OCI-M1 (cell line): ENCODE measurements at places on chromosomes 3 and 15.
A peak's percentile ranks its signal among the peaks of the same experiment; 100 is the strongest.

DNA sequence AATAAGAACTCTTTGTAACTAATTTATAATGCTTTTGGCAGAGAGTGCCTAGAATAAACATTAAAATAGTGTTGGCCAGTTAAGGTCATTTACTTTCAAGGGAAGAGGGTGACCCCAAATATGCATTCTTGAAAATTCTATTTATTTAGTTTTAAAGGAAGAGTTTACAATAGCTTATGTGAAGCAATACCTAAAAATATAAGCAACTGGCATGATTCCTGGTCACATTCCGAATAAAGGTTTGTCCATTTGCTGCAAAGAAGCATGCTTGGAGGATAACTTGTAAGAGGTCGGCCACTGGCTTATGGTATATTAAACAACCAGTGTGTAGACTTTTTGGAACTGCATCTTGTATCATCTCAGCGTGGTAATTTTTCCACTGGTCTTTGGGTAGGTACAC is 10.2 kb downstream of the MITF start:
- DNase-seq = no peak

- DNase-seq = peak; percentile 51
Observed at GRCh38 chr3:177196456-177197040, 734 bp downstream of the TBL1XR1 start.

DNA sequence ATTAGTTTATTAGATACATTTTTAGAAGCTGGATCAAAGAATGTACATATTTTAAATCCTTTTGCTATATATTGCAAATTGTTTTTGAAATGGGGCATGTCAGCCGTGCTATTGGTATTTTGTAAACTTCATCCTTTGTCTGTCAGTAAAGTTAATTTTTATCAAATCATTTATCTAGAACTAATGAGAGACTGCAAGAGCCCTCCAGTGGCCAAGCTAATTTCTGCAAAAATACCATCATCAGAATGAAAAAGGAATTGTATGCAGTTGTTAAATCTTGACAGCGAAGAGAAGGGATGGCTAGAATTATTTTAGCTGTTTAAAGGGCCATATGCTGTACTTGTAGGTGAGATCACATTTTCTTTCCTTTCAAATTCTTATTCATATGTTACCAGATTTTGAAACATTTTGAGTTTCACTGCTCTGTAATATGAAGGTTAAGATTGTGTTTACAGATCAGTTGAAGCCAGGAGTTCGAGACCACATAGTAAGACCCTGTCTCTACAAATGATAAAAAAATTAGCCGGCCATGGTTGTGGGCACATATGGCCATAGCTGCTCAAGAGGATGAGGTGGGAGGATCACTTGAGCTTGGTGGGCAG is 8.1 kb upstream of the CLDN11 start:
- peak; percentile 60 for DNase-seq

- DNase-seq = no peak
Observed at GRCh38 chr3:195855471-195856409, 44.0 kb upstream of the MUC4 start.

DNA sequence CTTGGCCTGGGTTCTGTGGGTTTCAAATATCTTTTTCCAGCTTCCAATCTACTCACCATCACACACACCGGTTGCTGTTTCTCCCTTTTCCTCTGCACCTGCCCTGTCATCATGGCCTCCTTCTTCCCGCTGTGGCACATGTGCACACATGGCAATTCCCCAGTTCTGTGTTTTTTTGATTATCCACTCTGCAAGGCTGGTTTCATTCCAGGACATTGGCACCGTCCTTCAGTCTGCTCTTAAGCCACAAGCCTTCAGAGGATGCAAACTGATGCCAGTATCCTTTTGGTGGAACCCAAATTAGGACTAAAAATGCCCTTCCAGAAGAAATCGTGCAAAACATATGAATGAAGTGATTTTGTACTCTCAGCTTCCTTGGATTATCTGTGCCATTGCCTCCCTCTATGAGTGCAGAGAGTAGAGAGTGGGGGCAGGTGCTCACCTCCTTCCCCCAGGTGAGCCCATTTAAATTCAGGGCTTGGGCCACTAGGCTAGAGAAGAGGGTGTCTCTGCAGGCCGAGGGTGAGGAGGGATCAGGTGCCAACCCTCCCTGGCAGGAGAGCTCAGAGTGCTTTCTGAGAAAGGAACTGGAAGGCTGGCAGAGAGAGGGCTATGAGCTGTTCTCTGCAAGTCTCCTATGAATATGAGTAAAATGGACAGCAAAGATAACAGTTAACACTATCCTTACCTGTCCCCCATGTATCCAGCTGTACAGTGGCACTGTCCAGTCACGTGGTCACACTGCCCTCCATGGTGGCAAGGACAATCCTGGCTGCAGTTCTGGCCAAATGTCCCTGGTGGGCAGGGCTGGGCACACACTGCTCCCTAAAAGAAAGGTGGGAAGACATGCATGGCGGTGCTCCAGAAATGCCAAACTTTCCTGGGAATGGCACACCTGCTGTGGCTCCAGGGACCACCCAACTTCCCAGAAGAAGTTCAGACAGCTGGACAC is 100.8 kb downstream of the RAB11A start:
- no peak for DNase-seq

DNA sequence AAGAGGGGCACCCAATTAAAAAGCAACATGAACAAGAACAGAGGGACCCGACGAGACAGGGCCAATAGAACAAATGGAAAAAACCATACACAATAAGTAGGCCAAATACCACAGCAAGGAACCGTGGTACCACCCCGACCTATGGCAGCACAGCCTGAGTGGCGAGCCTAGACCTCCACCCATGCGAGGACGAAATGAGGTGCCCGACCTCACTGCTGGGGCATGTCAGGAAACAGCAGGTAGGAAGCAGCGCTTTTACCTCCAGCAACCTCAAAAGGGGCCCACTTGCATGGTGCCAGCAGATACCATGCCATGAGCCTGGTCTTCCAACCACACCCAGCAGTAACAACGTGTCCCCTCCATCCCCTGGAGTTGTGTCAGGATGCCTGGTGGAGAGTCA is 77.9 kb downstream of the PCSK6 start:
- DNase-seq = no peak

- DNase-seq = no peak
Observed at GRCh38 chr3:156171281-156172267, 51.2 kb downstream of the KCNAB1 start.

- peak; percentile 1 for DNase-seq
Observed at GRCh38 chr3:67655364-67656121, 1.1 kb upstream of the SUCLG2 start.

DNA sequence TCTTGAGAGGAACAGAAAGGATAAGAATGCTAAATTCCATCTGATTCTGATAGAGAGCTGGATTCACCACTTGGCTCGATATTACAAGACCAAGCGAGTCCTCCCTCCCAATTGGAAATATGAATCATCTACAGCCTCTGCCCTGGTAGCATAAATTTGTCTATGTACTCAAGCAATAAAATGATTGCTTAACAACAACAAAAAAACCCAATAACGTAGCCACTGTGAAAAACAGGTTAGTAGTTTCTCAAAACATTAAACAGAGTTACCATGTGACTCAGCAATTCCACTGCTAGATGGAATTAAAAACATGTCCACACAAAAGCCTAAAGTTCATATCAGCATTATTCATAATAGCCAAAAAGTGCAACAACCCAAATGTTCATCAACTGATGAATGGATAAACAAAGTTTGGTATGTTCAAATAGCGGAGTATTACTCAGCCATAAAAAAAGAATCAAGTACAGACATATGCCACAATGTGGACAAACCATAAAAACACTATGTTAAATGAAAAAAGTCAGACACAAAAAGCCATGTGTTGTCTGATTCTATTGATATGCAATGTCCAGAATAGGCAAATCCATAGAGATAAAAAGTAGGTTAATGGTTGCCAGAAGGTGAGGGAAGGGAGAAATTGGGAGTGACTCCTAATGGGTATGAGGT is 16.8 kb downstream of the BCL2L10 start:
- DNase-seq = no peak

- no peak for DNase-seq
Observed at GRCh38 chr15:89625716-89626115, 29.6 kb downstream of the KIF7 start.

DNA sequence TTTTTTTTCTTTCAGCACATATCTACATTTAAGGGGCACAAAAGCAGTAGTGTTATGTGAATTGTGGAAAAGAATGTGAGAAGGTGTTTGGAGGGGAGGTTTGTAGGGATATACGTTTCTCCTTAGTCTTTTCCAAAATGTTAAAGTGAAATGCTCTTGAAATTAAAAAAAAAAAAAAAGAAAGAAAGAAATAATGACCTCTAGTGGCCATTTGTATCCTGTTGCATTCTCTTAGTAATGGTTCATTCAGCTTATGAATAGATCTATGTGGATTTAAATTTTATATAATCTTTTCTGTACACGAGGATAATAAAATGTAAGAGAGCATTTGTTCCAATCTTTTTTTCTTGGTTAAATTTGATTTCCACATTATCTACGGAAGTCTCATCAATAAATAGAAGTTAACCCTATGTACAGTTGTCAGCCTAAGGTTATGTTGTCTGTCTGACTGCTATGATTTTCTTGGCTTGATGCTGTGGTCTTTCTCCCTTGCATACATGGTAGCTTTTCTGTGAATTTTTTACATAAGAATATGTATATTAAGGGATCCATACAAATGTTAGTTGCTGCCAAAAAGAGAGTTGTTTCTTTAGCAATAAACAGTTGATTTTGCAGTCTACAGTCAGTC is 1.7 kb downstream of the P2RY13 start:
- peak; percentile 38 for DNase-seq

- DNase-seq = no peak
Observed at GRCh38 chr3:151989621-151990020, 116.2 kb downstream of the SUCNR1 start.

GRCh38 chr3:69232482-69232881 is 110.1 kb upstream of the LMOD3 start:
- no peak for DNase-seq

DNA sequence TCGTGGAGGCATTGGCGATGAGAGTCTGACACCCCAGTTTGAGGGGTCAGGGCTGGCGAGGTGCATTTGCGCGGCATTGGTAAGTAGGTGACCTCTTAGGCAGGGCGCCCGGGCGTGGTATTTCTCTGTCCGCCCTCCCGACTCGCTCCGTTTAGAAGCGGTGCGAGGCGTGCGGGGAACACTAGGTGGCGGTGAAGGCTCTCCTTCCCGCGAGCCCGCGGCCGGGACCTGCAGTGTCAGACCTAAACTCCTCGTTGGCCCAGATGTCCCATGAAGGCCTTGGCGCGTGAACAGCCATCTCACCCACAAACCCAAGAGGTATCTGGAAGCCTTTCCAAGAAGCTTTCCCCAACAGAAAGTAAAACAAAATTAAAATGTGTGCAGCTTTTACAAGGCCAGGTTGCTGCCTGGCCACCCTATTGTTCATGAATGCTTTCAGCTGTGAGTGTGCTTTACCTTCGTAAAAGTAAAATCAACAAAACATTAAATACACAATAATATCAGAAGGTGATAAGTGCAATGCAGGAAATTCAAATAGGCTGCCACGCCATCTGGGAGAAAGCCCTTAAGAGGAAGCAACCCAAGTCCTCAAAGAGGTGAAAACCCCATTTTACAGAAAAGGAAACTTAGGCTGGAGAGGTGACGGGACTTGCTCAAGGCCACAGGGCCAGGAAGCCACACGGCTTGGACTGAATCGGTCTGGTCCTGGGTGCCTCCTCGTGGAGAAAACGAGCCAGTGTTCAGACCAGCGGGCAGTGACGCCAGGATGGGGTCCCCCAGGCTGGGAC is 120.3 kb downstream of the ETFA start:
- peak; percentile 86 for DNase-seq

DNA sequence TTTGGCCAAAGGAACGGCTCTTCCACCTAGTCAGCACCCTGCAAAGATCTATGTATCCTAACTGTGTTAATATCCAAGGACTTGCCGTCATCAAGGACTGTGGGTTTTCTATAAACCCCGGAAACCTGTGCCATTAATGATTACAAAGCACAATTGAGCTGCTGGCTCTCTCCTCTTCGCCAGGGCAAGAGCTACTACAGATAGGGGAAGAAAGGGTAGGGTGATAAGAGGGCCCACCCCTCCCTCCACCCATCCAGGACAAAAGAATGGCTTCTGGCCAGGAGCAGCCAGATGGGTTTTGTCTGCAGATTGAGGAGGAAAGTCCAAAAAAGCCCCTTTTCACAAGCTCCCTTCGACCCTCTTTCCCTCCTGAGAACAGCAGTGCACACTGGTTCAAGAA is 9.9 kb downstream of the RFT1 start:
- peak; percentile 68 for DNase-seq

GRCh38 chr3:132681421-132681820 is 21.3 kb downstream of the UBA5 start:
- no peak for DNase-seq

- peak; percentile 15 for DNase-seq
Observed at GRCh38 chr15:34904527-34904926, 65.0 kb downstream of the AQR start.

DNA sequence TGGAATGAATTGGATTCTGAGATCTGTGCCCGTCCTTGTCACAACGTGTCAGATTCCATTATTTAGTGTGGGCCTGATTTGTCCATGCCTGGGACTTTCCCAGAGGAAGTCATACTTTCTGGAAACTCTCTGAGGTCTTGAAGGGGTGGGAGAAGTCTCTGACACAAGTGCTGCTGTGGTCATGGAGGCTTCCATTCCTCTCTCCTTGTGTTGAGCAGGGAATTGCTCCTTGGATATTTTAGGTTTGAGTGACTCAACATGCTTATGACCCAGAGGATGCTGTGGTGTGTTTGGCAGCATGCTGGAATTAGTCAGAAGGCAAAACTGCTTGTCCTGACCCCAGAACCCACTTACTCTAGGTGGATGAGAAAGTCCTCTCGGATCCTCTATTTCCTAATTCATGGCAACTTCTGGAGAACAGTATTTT is 132.1 kb downstream of the LPP start:
- DNase-seq = no peak

- DNase-seq = no peak
Observed at GRCh38 chr15:87489902-87490665, 766.5 kb downstream of the NTRK3 start.

DNA sequence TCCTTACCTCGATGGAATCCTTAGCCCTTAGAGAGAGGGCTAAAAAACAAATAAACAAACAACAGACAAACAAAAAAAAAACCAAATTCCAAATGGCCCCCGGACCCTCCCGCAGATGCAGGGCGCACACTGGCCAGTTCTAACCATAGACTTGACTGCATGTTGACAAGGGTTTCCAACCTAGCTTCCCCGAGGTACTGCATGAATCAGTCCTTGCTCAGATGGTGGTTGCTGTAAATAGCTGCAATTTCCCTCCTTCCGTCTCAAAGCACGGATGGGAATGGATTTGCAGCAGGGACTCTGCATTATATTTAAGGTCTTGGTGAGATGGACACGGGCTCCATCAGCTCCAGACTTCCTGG is 162.8 kb downstream of the CD47 start:
- peak; percentile 34 for DNase-seq
